Tongue (tissue), 3 donors: ENCODE measurements at places on chromosomes 3 and 15. TPM values are rescaled to one million over a fixed set of nuclear protein-coding genes. Genes with fewer than 3 reads are reported as not detected.

CAMP gene
- not detected for total RNA-seq

WNT5A gene
- 45.7 TPM for total RNA-seq

TMEM207 gene
- total RNA-seq = not detected

PROS1 gene
- total RNA-seq = 43.9 TPM

BCHE gene
- 44.0 TPM for total RNA-seq
